Activated effector memory CD4-positive, alpha-beta T cell treated with Interleukin-2 at 50 U/mL for 16 hours (primary cell): ENCODE measurements at places on chromosomes 1 and 21.

GRCh38 chr1:62077821-62078220, 116.8 kb upstream of the L1TD1 start:
- no peak for DNase-seq

DNA sequence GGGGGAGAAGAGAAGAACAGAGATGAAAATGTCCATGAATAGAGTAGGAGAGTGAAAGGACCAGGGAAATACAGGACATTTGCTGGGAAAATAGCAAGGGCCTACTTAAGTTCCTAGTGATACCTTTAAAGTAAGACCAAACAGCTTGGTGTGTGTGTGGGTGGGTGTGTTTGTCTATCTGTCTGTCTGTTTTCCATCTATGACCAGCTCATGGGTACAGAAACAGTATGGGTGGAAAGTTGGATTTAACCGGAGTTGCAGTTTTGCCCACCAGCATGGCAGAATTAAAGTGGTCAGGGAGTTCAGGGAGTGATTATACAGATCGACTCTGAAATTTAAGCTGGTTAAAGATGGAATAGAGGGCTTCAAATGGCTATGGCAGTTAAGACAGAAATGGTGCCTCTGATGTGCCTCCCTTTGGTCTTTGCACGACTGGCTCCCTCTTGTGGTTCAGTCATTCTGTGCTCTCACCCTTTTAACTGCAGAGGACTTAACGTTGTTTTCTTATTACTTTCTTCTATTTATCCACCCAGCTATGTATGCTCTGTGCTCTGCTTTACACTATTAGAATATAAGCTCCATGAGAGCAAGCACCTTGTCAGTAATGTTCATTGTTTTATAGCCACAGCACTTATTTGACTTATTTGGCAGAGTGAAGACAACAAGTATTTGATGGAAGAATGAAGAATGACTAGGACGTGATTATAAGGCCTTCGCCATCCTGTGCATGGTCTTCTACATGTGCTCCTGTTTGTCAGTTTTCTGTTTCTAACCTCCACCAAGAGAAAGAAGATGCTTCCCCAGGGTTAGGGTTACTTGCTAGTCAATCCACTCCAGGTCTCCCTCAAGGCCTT, 72.7 kb upstream of the AK4 start:
- peak; percentile 45 for DNase-seq

- no peak for DNase-seq
Measured at GRCh38 chr1:203117611-203118575, 9.6 kb upstream of the ADORA1 start.

GRCh38 chr1:48206371-48206770, 16.1 kb upstream of the SLC5A9 start:
- no peak for DNase-seq

DNA sequence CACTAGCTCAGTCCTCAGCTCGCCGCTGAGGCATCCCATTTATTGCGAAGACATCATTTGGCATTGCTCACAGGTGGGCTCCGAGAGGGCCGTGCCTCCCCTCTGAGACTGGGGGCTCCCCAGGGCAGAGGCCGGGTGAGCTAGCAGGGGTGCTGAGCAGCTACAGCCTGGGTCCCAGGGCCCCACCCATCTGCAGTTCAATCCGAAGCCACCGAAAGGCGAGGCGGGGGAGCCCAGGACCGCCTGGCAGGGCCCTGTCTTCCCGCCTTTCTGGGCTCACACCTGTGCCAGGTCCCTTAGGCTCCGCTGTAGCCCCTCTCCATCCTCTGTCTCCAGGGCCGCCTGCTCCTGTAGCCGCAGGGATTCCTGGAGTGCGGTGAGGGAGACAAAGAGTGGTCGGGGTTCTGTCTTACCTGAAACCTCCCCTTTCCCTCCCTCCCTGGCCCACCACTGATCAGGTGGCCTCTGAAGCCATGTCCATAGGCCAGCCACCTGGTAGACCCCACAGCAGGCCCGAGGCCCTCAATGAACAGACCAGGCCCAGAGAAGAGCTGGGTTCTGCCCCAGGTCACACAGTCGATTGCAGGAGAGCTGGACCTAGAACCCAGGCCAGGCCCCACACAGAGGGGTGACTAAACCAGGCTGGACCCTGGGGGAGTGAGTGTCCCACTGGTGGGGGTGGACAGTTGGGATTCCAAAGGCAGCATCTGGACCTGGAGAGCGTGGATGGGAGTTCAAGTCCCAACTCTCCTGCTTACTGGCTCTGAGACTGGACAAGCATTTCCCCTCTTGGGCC, 18.1 kb upstream of the NBPF1 start:
- no peak for DNase-seq

DNA sequence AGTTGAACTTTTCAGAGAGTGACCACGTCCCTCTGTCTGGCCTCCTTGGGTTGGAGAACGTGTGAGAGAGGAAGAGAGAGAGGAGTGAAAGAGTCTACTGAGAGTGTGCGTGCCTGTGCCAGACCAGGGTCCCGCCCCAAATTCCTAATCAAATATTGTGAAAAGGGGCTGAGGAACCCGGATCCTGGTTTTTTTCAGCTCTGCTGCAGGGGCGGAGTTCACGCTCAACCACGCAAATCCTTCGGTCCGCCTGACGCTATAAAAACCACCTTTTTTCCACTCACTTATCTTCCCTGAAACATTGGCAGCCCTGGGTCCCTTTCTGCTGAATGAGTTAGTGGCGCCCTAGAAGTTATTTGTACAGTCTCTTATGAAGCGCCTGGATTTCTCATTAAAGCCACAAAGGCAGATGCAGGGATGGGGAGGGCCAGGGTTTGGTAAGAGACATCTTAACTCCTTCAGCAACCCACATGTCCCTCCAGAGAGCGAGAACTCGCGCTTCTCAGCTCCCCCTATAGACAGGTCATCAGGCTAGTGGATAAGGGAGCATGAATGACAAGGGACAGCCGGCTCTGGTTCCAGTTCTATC, at the start of gene FMOD:
TSS of gene FMOD (minus strand) at position 86 of the 589 bp plus-strand sequence. CDS start 2,852 bp downstream, outside the sequence.
- DNase-seq = no peak

DNA sequence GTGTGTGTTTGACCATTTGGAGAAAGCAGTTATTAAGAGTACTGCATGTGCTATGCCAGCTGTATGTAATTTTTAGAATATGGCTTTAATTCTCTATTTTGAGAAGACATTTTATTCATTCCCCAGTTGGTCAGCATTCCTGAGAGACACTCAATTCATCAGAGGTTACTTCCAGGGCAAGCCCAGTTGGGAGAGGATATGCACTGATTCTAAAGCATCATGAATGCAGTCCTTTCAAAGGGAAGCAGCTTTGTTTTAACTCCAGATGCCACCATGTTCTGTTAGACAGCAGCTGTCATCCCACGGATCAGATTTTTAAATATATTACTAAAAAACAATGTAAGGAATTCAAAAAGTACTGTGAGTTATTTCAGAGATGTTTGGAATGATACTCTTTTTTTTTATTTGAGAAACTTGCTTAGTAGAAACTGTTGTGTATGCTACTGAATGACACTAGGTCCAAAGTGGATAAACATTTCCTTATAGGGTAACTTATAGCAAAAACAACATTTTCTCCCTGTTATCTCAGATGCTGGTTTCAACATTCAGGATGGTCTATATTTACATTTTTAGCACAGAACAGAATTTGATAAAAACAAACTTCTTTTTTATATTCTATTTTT, 149.5 kb upstream of the B3GALT2 start:
- DNase-seq = no peak

DNA sequence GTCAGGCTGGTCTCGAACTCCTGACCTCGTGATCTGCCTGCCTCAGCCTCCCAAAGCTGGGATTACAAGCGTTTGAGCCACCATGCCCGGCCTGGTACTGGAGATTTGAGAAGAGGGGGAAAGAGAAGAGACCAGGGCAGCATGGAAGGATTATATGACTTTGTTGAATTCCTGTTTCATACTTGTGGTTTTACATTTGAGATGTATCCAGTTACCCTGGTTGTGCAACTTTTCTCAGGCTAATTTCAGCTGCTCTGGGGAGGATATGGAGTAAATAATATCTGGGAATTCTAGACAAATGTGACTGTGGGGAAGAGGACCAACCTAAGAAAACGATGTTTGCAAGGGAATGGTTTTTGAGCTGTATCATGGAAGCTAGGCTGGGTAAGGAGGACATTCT, 89.5 kb upstream of the GREM2 start:
- DNase-seq = no peak

DNA sequence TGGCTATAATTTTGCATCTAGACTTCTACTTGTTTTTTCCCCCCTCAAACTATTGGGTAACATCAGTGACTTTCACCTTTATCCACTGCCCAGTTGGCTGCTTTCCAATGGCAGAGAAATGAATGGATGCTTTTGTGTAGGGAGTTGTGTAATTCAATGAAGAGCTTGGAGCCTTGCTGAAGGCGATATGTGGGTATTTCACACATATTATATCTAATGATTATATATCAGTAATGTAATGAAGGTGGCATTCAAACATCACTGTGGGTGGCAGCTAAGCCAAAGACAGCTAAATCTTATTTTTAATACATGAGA, 81.2 kb downstream of the TGFB2 start:
- no peak for DNase-seq

- no peak for DNase-seq
Measured at GRCh38 chr1:89203166-89203565, 4.4 kb upstream of the GBP4 start.

GRCh38 chr1:203054642-203055041, 28.4 kb downstream of the PPFIA4 start:
- DNase-seq = no peak

- peak; percentile 54 for DNase-seq
Measured at GRCh38 chr1:234608911-234609690, 877 bp downstream of the IRF2BP2 start.

GRCh38 chr1:110489973-110490542, 28.9 kb downstream of the KCNA10 start:
- no peak for DNase-seq

DNA sequence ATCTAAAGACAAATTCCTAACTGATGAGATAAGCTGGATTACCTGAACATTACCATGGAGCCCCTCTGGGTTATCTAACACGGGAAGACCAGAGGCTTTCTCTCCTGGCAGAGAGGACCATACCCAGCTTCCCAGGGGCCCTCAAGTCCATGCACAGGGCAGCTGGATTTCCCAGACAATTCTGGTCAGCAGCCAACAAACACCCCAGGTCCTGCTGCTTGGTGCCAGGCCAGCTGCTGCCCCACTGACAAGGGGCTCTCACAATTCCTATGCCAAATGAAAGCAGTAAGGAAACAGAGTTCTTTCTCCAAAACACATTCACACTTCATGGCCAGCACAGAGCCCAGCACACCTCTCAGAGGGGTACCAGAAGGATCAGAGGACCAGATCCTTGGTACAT, 114.2 kb downstream of the HLCS start:
- no peak for DNase-seq

DNA sequence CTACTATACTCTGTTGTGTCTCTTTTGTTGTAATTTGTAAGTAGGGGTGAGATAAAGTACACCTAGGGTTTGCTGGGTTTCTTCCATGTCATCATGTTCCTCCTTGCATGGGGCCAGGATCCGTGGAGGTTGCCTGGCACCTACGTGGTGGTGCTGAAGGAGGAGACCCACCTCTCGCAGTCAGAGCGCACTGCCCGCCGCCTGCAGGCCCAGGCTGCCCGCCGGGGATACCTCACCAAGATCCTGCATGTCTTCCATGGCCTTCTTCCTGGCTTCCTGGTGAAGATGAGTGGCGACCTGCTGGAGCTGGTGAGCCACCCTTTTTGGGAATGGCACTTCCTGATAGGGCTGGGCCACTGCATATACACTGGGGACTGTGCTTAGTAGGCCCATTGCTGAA, 4.4 kb downstream of the PCSK9 start:
- no peak for DNase-seq

DNA sequence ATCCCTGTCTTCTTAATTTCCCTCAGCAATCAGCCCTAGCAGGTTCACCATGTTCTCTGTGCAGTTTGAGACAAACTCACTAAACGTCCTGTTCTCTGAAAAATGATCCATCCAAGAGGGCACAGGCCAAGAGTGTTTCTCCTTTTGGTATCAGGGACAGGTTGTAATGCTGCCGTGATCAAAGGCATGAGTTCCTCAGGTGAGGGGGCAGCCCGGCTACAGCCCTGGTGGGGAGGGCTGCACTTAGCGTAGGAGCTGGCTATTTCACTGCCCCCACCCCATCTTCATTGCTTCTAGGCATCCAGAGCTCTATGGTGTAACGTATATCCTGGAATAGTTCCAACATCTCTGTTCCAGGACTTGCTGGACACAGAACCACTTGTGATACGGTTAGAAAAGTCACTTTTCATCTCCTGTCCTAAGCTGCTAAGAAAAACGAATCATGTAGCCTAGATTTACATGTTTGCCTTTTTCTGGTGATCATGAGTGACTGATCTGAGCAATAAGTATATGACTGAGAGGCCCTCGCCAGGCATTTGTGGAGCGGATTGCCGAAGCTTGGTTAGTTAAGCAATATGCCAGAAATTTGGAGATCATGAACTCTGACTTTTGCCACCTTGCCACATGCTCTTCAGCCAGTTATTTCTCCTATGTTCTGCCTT, 41.1 kb upstream of the SRP9 start:
- DNase-seq = no peak

DNA sequence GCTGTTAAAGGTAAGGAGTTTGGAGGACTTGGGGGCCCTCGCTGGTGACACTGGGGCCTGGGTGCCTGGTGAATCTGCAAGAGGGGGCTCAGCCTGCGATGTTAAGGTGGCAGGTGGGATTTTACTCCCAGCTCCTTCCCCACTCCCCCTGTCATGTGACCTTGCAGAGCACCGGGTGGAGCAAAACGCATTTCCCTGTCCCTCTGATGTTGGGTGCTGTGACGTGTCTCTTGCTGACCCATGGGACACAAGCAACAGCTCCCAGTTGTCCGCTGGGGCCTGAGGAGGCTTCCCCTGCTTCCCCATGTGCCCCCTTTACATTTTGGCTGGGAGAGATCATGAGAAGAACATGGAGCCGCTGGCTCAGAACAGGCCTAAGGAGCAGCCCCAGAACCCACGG, 319.0 kb downstream of the MATN1 start:
- no peak for DNase-seq

DNA sequence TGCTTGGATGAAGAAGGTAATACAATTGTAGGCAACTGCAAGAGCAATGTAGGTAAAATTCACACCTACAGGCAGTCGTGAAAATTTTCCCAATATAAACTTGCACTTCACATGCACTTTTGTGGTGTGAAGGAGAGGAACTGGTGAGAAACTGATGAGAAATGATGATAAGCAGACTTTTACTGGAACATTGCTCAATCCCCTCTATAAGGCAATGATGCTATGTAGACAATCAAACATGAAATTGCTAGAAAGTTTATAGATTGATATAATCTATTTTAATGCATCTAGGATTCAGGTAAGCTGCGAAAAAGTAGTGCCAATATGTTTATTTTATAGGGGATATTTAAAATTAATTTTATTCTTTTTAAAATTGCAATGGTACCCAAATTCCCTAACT, 802.2 kb downstream of the KCNT2 start:
- DNase-seq = no peak

DNA sequence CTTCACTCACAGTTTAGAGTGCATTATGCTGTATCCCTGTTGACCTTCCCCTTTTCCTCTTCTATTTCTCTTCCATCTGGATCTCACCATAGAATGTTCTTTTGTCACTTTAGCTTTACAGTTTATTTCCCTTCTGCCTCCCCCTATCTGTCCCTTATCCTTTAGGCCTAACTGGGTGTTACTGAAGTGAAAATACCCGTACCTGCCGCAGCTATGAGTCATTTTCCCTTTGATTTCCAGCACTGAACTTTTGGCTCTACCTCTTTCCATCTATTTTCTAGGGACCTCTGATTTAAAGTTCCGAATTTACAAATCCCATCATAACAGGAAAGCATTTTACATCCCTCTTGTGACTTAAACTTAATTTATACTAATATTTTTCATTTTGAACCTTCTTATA, 19.7 kb downstream of the ITSN1 start:
- DNase-seq = no peak
